Thoracic aorta (tissue), 2 donors: ENCODE measurements at places on chromosomes 5 and 9.

DNA sequence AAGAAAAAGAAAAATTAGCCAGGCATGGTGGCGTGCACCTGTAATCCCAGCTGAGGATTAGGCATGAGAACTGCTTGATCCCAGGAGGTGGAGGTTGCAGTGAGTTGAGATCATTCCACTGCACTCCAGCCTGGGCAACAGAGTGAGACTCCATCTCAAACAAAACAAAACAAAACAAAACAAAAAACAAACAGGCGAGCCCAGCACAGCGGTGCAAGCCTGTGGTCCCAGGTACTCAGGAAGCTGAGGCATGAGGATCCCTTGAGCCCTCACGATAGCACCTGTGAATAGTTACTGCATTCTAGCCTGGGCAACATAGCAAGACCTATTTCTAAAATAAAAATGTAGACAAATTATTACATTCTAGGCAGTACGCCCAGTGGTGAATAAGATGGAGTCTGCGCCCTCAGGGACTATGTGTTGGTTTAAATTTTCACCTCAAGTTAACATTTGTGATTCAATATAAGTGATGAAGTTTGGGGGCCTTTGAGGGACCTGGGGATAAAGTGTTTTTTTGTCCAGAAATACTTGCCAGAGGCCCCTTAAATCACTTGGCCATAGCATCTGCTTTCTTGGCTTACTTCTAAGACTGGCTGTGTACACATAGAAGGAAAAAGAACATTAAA is 3.4 kb upstream of the GAPVD1 start:
- no peak for DNase-seq

- DNase-seq = no peak
These were observed 25.0 kb upstream of the SPTLC1 start for GRCh38 chr9:92140074-92140753.

GRCh38 chr9:33946779-33947535 is 101.7 kb downstream of the UBAP2 start:
- no peak for DNase-seq

GRCh38 chr5:6829150-6829784 is 116.0 kb downstream of the TENT4A start:
- no peak for DNase-seq

- no peak for DNase-seq
These were observed 270.3 kb downstream of the SPOCK1 start for GRCh38 chr5:137228816-137229215.

DNA sequence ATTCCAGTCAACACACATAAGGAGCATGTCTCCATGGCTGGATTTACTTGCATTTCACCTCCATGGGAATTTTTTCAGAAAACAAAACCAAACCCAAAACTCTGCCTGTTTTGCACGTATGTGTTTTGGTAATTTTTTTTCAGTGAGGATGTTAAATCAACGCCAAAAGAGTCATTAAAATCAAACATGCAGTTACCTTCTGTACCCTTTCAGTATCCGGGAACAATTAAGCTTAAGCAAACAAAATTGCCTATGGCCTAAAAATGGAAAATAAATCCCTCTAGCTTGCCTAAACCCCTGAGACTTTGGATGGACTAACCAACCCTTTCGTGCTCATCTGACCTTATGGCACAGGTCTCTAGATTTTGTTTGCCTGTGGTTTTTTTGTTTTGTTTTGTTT is 209.2 kb upstream of the KLF4 start:
- no peak for DNase-seq

- DNase-seq = no peak
These were observed 92.6 kb downstream of the CWC27 start for GRCh38 chr5:64861281-64861680.

GRCh38 chr9:83544002-83544698 is 5.9 kb upstream of the FRMD3 start:
- DNase-seq = no peak

DNA sequence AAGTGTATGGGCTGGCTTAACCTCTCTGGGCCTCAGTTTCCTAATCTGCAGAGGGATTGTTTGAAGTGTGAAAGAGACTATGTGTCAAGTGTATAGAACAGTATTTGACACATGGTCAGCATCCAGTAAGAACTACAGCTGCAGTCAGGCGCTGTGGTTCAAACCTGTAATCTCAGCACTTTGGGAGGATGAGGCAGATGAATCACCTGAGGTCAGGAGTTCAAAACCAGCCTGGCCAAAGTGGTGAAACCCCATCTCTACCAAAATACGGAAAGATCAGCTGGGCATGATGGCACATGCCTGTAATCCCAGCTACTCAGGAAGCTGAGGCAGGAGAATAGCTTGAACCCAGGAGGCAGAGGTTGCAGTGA is 31.9 kb upstream of the STING1 start:
- DNase-seq = no peak

- DNase-seq = no peak
These were observed 138.3 kb upstream of the SHB start for GRCh38 chr9:38207247-38207778.

DNA sequence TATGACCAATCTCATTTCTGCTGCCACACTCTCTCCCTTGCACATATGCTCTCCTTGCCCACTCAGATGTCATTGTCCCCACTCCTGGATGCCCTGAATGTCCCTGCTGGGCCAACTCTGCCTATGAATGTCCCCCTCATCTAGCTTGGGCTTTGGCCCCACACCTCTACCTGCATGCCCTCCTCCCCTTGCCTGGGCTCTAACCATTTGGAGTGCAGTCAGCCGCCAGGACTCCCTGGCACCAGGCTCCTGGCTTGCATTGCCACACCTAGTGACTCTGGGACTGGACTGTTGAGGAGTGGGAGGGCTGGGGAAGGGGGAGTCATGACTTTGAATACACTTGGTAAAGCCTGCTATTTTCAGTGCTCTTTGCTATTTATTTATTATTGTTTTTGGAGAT is 41.6 kb upstream of the POMT1 start:
- DNase-seq = no peak

DNA sequence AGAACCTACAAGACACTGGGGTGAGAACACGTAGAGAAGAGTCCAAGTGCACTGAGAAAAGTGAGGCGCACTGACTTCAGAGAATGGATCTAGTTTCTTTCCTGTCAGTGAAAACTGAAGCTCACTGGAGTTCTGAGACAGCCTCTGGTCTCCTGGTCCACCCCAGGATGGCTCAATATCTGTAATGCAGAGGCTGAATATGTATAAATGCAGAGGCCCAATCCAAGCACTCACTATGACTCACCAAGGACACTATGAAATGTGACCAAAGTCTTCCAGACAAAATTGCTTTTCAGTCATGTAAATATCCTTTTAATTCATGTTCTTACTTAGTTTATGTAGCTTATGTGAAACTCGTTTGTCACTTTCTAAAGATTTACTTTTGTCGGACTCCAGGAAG is 53.8 kb downstream of the NFIB start:
- no peak for DNase-seq

GRCh38 chr5:150153957-150154617 is 1.6 kb downstream of the PDGFRB start:
- no peak for DNase-seq

DNA sequence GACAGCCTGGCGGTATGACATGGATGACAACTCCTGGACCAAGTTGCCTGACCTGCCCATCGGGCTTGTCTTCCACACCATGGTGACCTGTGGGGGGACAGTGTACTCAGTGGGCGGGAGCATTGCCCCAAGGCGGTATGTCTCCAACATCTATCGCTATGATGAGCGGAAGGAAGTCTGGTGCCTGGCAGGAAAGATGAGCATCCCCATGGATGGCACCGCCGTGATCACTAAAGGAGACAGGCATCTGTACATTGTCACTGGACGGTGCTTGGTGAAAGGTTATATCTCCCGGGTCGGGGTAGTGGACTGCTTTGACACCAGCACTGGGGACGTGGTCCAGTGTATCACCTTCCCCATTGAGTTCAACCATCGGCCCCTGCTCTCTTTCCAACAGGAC is 1.3 kb downstream of the CCIN start:
- no peak for DNase-seq

- DNase-seq = no peak
These were observed 48.6 kb downstream of the NACC2 start for GRCh38 chr9:136046554-136046920.

DNA sequence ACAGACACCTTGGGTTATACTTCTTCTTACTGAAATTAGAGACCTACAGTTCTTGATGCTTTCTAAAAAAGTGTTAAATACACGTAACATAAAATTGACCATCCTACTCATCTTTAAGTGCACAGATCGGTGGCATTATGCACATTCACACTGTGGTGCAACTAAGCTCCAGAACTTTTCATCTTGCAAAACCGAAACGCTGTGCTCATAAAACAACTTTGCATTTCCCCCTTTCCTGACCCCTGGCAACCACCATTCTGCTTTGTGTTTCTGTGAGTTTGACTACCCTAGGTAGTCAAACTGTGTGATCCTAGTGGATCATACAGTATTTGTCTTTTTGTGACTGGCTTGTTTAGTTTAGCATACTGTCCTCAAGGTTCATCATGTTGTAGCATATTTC is 3.9 kb downstream of the MVB12B start:
- no peak for DNase-seq

DNA sequence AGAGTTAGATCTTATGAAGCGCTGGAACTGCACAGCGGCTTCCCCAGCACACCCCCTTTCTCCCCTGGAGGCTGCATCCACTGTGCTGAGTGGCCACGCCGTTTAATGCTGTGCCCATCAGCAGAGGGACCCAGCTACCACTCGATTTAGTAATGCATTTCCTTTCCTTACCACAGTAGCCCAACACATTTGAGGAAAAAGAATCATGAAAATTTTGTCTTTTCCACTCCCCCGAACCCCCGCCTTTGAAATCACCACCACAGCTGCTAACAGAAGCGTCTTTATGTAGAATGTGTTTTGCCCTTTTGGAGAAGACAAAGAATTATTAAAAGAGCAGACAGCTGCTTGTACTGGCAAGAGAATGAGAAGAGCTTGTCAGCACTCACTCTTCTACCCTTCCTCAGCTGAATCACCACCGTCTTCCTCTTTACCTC is 73.2 kb downstream of the ACER2 start:
- no peak for DNase-seq

GRCh38 chr5:130555429-130555828 is 609.6 kb downstream of the HINT1 start:
- DNase-seq = no peak
